ENCODE measurements at places on chromosomes 3 and 15. TPM values are rescaled to one million over a fixed set of nuclear protein-coding genes. Genes with fewer than 3 reads are reported as not detected.

Gene C15orf62
- 0.33 TPM for total RNA-seq

Gene PIGZ
- total RNA-seq, result 1.7 TPM

Gene WDR82
- total RNA-seq, result 44.4 TPM

Gene ASB14
- total RNA-seq, result under 0.01 TPM

Gene PLD1
- total RNA-seq, result 30.6 TPM

Gene IQCF5
- total RNA-seq, result not detected

Gene MCF2L2
- total RNA-seq, result 0.98 TPM

Gene LMAN1L
- 0.11 TPM for total RNA-seq

Gene TFDP2
- total RNA-seq, result 29.0 TPM

Measured in placental epithelial cell (primary cell).